ENCODE measurements at places on chromosomes 12 and 14.

DNA sequence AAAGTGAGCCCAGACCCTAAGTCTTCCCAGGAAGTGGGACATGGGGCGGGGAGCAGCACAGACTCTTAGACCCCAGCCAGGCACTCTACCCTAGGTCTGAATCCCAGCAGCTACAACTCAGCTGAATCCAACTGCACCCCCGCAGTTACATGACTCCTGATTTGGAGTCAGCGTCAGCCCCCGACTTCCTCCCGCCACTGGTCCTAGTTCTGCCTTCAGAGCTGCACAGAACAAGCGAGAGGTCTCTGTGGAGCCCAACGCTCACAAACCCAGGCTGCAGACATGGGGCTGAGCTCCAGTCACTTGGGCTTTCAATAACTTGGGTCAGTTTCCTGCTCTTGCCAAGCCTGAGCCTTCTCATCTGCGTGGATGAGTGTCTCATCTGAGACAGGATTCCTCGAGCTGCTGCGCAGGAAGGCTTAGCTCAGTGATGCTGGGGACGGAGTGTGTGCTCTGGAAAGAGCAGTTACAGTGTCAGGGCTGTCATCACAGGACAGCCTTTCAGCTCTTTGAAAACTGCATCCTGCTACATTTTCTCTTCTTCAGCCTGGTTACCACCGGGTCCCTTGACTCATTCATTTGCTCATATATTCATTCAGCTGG is 30.6 kb upstream of the NXPH4 start:
- DNase-seq, result no peak

GRCh38 chr14:29352706-29353080 is 575.0 kb downstream of the PRKD1 start:
- no peak for DNase-seq

GRCh38 chr12:108234158-108234557 is 105.0 kb downstream of the CMKLR1 start:
- DNase-seq, result no peak

DNA sequence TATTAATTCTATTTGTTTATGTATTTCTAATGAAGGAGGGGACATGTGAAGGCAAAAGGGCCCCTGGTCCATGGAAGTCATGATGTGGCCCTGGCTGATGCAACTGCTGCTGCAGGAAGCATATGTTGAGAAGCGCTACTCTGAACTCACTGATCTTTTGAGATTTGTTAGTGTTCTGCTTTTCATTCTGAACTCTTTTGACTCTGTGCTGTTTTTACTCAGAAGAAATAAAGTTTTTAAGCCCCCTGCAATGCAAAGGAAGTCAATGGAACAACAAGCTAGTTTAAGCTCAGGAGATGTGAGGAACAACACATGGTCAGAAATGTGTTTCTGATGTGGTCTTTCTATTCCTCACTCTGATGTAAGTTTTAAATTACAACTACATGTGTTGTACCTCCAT is 88.9 kb upstream of the BTG1 start:
- no peak for DNase-seq

DNA sequence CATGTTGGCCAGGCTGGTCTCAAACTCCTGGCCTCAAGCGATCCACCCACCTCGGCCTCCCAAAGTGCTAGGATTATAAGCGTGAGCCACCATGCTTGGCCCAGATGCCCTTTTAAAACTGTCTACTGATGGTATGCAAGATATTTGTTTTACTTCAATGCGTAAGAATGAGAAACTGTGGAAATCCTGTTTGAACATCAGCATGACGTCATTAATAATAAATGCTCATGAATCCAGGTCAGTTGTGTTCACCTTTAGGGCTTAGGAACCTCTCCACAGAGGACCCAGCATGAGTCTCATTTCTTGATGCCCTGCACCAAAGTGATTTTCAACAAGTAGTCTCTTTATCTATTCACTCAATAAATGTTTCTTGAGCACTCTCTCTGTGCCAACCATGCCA is 34.5 kb upstream of the FOS start:
- DNase-seq, result no peak

GRCh38 chr14:84234281-84234680 is 1295.7 kb upstream of the FLRT2 start:
- DNase-seq, result no peak

DNA sequence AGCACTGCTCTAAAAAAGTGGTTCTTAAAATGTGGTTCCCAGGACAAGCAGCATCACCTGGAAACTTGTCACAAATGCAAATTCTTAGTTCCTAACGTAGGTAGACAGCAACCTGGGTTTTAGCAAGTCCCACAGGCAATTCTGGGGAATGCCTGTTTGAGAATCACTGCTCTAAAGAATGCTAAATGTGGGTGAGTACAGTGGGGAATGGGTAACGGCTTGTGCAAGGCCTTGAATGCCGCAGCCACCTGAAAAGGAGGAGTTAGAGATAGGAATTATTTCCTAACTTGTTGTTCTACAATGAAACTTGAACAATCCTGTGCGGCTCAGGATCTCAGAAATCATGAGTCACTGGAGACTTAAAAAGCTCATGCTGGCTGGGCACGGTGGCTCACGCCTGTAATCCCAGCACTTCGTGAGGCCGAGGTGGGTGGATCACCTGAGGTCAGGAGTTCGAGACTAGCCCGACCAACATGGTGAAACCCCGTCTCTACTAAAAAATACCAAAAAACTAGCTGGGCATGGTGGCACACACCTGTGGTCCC is 34.9 kb downstream of the GNS start:
- no peak for DNase-seq

DNA sequence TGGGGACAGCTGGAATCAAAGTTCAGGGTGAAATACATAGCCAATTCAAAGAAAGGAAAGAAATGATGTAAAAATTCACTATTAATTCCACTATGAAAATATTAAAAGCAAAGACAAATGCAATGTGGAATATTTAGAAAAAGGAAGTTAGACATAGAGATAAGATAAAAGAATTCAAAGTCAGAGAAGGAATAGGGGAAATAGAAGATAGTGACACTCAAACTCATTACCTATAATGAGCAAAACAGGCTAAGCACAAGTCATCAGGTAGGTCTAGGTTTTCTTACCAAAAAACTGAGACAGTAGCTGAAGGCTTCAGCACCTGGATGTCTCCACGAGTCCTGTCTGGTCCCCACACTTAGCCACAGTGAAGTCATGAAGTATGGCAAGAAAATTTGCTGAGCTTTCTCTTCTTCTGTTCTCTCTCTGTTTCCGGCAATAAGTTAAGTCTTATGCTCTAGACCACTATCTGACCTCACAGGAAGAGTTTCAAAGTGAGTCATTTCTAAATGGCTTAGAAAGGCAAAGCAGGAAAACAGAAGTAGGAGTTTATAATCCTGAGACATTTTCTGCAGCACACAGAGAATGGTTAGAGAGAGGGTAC is at the start of gene C3AR1:
C3AR1 (minus strand) TSS at position 369 of the 604 bp plus-strand sequence. CDS start 6,174 bp downstream, outside the sequence.
- no peak for DNase-seq

DNA sequence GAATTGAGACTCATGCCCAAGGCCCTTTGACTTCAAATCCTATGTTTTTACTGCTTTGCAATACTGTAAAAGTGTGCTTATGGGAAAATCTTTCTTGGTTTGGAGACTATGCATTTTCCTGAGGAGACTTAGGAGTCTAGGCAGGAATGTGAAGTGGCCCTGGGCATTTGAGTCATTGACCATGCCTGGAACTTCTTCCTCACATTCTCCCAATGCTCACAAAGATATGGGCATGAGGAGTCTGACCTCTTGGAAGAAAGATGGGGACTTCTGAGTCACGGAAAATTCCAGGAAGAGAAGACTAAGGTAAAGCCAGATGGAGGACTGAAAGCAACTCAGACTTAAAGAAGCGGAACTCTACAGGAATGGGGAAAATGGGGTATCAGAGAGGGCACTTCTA is 38.2 kb upstream of the ZNF641 start:
- no peak for DNase-seq

- DNase-seq, result no peak
Observed at GRCh38 chr12:61863811-61864210, 396.4 kb upstream of the USP15 start.

- no peak for DNase-seq
Observed at GRCh38 chr14:74705613-74706500, 7.0 kb downstream of the AREL1 start.

DNA sequence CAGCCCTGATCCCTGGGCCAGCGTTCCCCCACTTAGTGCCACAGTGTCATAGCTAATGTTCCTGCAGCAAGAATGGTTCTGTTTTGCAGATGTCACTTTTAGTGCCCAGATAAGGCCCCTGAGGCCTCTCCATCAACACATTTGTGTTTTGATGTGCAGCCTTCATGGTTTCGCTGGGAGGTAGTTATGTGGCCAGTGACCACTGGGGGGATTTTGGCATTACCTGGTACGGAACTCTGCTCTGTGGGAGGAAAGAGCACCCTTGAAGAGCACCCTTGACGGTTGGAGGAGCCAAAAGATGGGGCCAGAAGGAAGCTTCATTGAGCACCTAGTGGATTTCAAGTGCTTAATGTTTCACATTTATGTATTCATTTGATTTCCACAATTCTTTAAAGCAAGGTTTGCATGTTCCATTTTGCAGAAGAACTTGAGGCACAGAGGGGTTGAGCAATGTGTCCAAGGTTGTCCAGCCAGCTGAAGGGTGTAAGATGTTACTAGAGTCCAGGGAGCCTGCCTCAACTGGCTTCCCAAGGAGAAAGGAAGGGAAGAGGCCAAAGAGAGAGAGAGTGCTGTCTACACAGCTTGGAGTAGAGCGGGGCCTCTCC is 13.0 kb downstream of the SERPINA11 start:
- DNase-seq, result no peak

GRCh38 chr14:60346706-60347105 is 97.7 kb downstream of the PPM1A start:
- no peak for DNase-seq

- DNase-seq, result no peak
Observed at GRCh38 chr12:52692254-52692653, 11.1 kb downstream of the KRT77 start.

- no peak for DNase-seq
Observed at GRCh38 chr12:2963154-2963759, 4.1 kb downstream of the TEAD4 start.

GRCh38 chr12:103558879-103559278 is 28.2 kb upstream of the STAB2 start:
- no peak for DNase-seq

GRCh38 chr14:53174918-53175317 is 21.8 kb upstream of the DDHD1 start:
- no peak for DNase-seq

DNA sequence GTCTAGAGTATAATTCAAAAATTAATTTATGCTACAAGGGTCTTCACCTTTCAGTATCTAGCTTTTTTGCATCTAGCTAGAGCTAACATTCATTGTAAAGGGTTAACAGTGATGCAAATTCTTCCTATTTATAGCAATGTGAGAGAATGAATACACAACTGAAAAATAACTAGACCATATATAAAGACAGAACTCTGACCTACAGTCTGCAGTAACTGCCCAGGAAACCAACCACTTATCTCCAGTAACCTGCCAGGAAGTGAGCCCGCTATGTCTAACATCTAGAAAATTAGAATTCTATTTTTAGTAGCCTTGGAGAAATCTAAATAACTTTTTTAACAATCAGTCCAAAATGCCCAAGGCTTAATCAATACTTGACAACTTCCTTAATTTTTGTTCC is 1021.9 kb downstream of the LRFN5 start:
- DNase-seq, result no peak

DNA sequence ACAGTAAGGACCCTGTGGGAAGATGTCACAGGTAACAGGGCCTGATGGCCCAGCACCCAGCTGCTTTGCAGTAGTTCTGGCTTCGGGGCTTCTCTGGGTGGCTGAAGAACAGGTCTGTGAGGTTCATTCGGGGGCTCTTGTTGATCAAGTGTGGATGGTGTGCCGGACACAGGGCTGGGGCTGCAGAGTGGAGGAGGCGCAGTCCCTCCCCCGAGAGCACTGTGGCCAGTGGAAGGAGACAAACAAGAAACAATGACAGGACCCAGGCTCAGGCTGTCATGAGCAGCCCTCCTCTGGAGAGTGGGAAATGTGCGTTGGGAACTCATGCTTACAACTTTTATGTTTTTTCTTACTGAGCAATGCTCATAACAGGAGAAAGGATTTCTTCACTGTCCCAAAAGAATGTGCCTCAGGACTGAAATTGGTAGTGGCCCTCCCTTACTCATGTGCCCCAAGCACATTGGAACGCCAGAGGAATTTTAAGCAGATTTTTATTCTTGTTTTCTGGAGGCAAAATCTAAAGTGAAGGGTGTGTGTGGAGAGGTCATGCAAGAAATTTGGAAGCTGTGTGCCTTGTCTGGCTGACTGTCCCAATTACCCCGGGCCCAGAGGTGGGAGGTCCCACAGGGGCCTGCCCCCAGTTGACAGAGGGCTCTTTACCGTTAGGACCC is 233.8 kb downstream of the CACNA1C start:
- no peak for DNase-seq

DNA sequence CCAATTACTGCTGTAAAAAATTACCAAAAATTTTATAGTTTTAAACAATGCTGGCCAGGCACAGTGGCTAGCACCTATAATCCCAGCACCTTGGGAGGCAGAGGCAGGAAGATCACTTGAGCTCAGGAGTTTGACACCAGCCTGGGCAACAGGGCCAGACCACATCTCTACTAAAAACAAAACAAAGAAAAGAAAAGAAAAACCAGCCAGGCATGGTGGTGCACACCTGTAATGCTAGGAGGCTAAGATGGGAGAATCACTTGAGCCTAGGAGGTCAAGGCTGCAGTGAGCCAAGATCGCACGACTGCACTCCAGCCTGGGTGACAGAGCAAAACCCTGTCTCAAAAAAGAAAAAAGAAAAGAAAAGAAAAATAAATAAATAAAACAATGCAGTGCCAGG is 54.0 kb upstream of the ARID2 start:
- no peak for DNase-seq

GRCh38 chr14:75425446-75425845 is 2.4 kb upstream of the JDP2 start:
- no peak for DNase-seq

- no peak for DNase-seq
Observed at GRCh38 chr12:62720661-62721330, 214.2 kb downstream of the PPM1H start.

GRCh38 chr14:80213602-80214001 is 2.3 kb upstream of the DIO2 start:
- DNase-seq, result no peak

GRCh38 chr12:65943388-65944137 is 119.3 kb downstream of the HMGA2 start:
- DNase-seq, result no peak

- DNase-seq, result no peak
Observed at GRCh38 chr14:24329736-24330135, 5.1 kb downstream of the ADCY4 start.

GRCh38 chr12:67797185-67797741 is 148.7 kb downstream of the DYRK2 start:
- no peak for DNase-seq

- DNase-seq, result no peak
Observed at GRCh38 chr12:15001733-15002382, 29.0 kb downstream of the PDE6H start.
